ENCODE measurements at places on chromosomes 16 and 17.

- peak; percentile 49 for DNase-seq
These were observed 48.6 kb downstream of the GAS7 start for GRCh38 chr17:10149573-10150399.

GRCh38 chr17:12510535-12510934 is 155.2 kb upstream of the MYOCD start:
- DNase-seq: no peak

DNA sequence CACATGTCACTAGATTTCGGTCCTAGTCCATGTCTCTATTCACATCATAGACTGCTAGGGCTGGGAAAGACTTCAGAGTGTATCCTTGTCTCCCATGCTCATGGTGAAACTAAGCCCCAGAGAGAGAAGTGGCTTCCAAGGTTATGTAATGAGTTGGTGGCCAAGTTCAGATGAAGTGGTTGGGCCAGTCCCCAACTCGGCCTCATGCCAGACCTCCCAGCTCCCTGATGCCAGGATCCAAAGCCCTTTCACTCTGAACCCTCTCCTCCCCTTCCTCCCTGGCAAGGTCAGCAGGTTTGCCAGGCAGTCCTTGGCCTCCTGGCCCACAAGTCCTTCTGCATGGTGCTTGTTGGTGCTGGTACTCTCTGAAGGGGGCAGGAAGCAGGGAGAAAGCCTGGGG is 189.7 kb downstream of the AXIN2 start:
- DNase-seq: no peak

GRCh38 chr17:29148257-29148789 is 31.9 kb downstream of the MYO18A start:
- no peak for DNase-seq

DNA sequence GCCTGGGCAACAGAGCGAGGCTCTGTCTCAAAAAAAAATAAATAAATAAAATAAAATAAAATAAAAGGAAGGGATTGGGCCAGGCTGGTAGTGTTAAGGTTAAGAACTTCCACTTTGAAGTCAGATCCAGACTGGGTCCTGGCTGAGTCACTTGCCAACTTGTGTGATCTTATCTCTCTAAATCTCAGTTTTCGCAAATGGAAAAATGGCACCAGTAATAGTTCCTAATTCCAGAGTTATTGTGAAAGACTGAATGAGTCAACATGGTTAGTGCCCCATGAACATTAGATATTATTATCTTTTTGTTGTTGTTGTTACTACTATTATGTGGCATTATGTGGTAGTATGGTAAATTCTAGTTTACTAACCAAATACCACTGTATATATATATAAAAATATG is 188.0 kb upstream of the AXIN2 start:
- DNase-seq: no peak

DNA sequence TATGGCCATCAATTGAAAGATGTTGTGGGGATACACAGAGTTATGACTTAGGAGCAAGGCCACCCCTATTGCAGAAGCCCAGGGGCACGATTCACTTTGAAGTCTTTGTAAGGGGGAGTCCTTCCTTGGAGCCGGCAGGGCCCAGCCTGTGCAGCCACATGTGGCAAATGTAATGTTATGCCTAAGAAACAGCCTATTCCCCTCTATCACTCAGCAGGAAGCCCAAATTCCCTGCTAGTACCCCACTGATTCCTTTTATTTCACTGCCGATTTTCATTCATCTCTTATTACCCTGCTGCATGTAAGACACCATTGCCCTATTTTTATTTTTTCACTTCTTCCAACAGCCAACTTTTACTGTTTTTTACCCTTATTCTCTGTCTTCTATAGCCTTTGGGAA is 233.2 kb downstream of the PMP22 start:
- DNase-seq: no peak

DNA sequence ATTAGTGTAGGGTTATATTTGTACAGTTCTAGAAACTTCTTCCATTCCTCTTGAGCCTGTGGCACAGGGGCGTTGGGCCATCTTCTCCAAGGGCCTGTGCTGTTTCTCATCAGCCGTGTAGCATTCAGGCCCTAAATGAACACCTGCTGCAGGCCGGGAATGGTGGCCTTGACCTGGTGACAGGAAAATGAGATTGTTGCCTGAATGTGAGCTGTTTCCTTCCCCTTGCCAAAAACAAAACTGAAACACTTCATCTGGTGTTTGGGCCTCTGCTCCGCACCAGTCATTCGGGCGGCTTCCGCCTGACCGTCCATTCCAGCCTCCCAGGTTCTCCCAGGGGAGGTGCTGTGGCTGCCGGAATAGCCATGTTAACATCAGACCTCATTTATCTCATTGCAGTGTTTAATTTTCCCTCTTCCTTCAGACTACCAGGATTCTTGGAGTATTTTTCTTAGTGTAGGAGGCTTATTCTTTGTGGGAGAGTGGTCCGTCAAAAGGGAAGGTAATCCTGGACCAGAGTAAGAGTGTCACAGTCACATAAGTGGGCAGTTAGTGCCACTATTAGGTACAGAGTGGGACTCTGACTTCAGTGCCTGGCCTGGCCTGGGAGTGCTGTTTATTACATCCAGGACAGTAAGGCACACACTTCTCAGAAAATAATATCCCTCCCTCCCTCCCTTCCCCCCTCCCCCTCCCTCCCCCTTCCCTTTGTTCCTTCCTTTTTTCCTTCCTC is 61.9 kb downstream of the WWP2 start:
- DNase-seq: no peak

- DNase-seq: no peak
These were observed 11.6 kb downstream of the ST6GALNAC1 start for GRCh38 chr17:76631821-76632565.

Data from fibroblast of the conjunctiva (primary cell).